HS-5 (cell line): ENCODE measurements at places on chromosomes 11 and 22.

DNA sequence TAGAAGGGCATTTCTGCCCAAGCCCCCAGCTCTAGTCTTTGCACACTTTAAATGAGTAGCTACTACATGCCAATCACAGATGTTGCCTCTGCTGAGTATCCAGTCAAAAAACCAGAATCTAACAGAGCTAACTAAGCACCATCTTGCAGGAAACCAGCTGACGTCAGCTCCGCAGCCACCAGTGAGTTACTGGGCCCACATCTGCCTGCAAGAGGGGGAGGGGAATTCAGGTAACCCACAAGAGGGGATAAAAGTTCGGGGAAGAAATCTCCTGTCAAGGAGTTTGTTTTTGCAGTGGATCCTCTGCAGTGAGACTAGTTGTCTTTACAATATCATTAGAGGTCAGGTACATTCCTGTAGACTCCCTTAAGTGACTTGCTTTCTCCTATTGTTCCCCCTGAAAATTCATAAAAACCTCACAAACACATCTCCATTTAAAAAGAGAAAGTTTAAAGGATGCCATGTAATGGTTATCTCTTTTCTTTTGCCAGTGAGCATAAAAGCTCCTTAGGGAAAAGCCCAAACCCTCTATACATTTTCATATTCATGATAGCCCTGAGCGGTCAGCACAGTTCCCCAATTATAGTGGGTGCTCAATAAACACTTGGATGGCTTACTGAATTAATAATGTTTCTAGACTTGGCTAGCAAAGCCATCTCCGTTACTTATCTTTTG, 9.3 kb downstream of the CD44 start:
- DNase-seq = no peak

DNA sequence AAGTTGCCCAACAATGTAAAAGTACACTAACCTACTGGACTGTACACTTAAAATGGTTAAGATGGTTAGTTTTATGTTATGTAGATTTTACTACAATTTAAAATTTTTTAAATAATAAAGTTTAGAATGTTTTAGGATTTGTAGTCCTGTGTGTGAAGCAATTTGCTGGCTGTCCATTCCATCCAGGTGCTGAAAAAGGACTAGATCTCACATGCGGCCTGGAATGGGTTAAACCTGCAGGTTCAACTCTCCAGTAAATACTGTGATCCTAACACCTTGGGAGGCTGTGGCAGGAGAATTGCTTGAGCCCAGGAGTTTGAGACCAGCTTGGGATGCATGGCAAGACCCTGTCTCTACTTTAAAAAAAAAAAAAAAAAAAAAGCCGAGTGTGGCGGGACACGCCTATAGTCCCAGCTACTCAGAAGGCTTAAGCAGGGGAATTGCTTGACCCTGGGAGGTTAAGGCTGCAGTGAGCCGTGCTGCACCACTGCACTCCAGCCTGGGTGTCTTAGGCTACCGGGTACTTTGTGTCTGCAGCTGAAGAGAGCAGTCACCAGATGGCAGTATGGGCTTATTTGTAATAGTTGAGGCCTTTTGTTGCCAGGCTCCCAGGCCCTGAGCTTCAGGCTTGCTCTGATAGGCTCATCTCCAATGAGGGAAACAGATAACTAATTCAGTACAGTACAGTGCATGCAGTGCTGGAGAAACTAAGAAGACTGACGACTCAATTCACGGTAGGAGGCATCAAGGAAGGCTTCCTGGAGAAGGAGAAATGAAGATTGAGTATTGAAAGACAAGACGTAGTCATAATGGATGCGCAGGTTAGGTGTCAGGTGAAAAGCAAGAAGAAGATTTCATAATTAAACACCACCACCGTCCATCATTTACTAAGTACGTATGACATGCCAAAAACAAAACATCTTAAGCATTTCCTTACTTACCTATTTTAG, 64.7 kb upstream of the ASPHD2 start:
- DNase-seq = peak; percentile 55

DNA sequence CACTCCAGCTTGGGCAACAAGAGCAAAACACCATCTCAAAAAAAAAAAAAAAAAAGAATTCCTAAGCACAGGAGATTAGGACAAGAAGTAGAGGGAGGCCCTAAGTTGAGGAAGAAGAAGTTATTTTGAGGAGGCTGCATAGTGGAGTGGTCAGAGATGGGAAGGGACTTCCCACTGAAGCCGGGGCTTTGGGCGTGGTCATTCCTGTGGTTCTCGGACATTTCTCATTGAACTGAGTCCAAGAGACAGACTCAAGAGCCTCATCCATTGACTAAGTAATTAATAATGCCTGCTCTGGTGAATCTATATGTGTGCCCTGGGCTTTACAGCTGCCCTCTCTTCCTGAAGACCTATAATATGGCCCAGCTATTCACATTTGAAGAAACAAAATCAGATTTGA, 53.2 kb upstream of the FTH1 start:
- DNase-seq = no peak

DNA sequence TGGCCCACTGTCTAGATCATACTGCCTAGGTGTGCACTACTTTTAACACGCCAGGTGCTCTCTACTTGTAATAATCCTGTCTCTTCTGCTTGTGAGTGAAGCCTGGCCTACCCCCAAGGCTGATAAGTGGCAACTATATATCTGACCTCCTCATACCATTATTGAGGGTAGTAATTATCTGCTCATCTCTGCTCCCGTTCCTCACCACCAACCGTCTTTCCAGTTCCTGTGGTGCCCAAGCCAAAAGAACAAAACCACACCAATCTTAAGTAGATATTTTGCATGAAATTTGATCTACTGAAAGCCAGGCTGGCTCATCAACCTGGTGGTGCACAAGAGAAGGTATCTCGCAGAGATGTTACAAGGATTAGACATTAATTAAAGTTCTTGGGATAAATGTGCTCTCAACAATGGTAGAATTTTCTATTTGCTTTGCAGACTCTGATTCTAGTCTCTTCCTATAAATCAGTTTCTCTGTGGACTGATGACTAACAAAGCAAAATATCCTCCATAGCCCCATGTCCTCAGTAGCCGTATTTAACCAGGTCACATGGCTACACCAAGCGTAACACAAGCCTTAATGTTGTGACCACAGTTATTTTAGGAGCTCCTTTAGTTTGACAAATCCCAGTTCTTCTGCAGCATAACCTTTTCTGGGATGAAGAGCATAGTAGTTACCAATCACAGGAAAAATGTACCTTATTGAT, 267.2 kb downstream of the NTM start:
- no peak for DNase-seq

DNA sequence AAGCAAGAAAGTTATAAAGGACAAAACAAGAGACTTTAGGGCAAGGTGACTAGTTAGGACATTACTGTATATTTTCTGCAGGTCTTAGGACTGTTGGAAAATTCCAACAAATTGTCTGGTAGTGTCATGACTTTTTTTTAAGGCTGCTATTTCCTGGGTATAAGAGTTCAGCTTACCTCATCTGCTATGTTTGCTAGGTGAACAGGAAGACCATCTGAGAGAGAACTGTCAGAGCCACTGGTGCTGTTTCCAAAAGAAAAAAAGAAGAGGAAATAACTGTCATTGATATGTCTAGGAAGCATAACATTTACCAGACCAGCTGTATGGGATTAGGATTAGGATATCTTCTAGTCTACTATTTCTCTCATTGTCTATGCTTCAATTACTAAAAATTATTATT, 26.3 kb upstream of the MTCH2 start:
- DNase-seq = no peak

DNA sequence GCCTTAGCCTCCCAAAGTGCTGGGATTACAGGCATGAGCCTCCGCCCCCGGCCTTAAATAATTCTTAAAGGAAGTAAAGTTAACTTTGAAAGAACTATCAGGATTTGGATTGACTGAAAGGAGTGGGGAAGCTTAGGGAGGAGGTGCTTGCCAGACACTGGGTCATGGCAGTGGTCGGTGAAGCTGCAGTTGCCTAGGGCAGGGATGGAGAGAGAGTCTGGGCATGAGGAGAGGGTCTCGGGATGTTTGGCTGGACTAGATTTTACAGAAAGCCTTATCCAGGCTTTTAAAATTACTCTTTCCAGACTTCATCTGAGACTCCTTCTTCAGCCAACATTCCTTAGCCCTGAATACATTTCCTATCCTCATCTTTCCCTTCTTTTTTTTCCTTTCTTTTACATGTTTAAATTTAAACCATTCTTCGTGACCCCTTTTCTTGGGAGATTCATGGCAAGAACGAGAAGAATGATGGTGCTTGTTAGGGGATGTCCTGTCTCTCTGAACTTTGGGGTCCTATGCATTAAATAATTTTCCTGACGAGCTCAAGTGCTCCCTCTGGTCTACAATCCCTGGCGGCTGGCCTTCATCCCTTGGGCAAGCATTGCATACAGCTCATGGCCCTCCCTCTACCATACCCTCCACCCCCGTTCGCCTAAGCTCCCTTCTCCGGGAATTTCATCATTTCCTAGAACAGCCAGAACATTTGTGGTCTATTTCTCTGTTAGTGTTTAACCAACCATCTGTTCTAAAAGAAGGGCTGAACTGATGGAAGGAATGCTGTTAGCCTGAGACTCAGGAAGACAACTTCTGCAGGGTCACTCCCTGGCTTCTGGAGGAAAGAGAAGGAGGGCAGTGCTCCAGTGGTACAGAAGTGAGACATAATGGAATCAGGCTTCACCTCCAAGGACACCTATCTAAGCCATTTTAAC, at the start of gene NNMT:
Gene NNMT, plus strand, starts transcription at position 724 of the 929 bp plus-strand sequence. Its CDS starts 158 bp downstream, at position 882.
- peak; percentile 80 for DNase-seq

- no peak for DNase-seq
Measured at GRCh38 chr22:31830721-31831070, 76.9 kb downstream of the DEPDC5 start.

DNA sequence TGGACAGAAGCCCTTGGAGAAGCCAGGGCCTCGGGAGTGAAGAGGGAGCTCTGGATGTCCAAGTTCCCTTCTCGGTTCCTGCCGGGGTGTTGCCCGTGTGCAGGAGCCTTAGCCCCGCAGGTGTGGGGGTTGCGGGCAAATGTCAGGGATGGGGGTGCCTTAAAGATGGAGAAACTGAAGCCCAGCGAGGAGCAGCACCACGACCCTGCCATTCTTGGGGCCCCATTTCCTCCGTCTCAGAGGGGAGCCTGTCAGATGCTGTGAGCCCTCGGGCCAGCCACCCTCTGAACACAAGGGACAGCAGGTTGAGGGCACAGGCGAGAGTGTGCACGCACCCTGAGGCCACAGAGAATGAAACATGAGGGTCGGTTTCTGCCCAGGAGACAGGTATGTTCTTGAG, 6.3 kb downstream of the OSBPL5 start:
- DNase-seq = no peak
